ENCODE measurements at places on chromosomes 2 and 18.

DNA sequence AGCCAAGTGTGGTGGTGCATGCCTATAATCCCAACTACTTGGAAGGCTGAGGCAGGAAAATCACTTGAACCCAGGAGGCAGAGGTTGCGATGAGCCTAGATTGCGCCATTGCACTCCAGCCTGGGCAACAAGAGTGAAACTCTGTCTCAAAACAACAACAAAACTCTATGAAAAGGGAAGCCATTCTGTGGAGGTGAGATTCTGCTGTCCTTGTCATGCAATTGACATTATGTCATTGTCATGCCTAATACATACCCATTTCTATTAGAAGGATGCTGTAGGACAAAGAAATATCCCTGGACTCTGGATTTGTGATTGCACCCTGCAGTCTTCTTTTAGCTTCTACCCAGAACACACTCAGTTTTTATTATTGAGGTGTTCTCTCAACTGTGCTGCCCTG, 8.6 kb downstream of the RASGRP3 start:
- DNase-seq: no peak

GRCh38 chr2:219041252-219041651, at the start of gene CFAP65:
TSS of gene CFAP65 (minus strand) at chr2:219041516. CDS start at chr2:219039048, 2,468 bp downstream.
- DNase-seq: no peak

DNA sequence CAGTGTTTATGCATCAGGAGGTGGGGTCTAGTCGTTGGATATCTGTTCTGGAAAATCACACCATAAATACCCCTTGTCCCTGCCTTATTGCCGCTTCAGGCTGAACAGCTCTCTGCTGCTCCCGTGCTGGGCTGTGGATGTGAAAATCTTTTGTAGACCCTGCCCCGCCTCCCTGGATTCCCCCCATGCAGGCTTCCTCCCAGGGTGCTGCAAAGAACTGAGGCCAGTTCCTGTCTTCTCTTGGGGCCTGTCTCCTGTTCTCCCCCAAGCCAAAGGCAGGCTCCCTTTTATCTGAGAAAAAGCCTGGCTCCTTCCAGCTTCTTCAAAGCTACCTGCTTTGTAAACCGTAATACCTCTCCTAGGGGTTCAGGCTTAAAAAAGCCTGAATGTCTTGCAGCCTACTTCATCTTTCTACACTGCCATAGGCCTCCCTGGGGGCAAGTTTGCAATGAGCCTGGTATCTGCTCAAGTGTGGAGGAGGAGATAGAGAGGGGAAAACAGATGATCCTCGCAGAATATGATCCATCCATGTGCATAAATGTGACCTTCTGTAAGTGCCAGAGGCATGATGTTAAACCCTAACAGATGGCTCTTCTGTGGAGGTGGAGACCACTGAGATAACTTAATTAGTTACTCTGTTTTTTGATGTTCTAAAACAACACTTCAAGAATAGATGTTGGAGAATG, 55.3 kb downstream of the VWA3B start:
- DNase-seq: no peak

- DNase-seq: no peak
Observed at GRCh38 chr2:240168546-240169361, 28.3 kb upstream of the OTOS start.

- DNase-seq: no peak
Observed at GRCh38 chr2:48107326-48107925, 201.1 kb upstream of the FBXO11 start.

GRCh38 chr18:56995579-56996188, 151.2 kb upstream of the BOD1L2 start:
- DNase-seq: no peak

DNA sequence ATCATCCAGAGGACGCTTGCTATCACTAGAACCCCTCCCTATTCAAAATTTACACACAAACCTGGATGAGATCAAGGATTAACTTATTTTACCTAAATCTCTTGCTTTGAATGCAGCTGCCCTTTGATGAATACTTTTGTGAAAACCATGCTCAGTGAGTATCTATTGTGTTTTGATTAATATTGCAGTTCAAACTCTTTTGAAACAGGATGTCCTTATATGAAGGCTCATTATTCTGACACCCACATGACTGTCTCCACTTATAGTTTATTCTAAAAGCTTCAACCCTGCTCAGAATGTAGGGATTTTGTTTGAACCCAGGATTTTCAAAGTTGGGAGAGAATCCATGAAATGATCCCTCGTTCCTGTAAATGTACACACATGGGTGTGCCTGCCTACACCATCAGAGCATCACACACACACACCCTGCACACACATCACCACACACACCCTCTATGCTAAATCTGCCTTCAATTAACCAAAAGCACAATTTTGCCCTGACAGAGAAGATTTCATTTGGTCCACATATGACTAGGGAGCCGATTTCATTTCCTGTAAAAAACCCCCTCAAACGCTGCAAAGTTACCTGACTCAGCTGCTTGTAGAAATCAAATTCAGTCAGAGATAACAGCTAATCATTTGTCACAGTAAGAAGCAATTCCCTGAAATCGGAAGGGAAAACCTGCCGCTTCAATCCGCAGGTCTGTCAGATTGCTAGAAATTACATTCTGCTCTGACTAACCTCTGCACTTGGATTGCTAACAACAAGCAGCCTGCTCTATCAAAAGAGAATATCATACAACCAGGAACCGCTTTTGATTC, 65.2 kb downstream of the ZEB2 start:
- DNase-seq: no peak

GRCh38 chr2:201795607-201796477, 10.5 kb upstream of the CDK15 start:
- DNase-seq: no peak

DNA sequence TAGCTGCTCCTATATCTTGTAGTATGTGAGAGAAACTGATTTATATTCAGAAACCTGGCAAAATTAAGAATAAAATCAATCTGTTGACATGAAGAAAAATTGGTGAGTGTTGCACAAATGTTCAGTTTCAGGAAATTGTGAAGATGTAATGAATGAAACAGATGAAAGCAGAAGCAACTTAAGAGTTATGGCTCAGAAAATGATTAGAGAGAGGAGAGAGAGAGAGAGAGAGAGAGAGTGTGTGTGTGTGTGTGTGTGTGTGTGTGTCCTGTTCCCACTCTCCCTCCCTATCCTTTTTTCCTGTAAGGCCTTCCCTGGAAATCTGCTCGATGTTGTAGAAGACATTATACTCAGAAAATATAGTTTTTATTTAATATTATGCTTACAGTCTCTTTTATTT, 31.4 kb downstream of the MAP4K4 start:
- no peak for DNase-seq

GRCh38 chr2:9696731-9697130, 65.9 kb upstream of the YWHAQ start:
- no peak for DNase-seq

DNA sequence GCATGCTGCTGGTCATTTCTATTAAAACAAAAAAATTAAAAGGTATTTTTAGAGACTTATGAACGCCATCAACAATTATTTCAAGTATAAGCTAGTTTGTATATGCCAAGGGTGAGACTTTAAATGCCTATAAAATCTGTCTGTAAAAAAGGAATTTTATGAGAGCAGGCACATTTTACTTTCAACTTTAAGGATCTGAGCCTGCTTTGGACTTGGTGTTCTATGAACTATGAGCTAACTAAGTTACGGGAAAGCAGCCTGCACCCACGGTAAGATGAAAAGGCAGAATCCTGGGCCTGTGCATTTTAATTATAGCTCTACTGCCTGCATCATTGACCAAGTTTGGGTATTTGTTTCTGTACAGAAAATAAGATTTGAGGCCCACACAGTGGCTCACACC, 95.4 kb downstream of the PLEKHM3 start:
- no peak for DNase-seq

DNA sequence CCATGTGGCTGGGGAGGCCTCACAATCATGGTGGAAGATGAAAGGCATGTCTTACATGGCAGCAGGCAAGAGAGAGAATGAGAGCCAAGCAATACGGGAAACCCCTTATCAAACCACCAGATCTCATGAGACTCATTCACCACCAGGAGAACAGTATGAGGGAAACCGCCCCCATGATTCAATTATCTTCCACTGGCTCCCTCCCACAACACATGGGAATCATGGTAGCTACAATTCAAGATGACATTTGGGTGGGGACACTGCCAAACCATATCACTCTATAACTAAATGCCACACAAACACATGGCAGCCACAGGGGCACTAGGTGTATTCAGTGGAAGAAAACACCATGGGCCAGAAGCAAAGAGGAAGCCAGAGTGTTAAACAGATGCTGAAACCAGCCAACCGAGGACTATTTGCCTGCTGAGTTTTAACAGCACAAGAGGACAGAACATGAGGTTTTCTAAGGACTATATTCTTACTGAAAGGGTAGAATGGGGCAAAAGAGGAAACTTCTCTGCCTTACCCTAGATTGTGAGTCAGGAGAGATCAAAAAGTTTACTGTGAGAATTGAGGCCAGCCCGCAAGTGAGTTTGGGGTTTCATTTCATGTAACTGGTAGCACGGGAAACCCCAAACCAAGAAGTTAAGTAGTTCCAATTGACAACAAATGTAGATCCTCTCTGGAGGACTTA, 49.2 kb downstream of the SIGLEC15 start:
- no peak for DNase-seq

GRCh38 chr2:240129311-240129710, 6.8 kb downstream of the COPS9 start:
- DNase-seq: no peak

- DNase-seq: no peak
Observed at GRCh38 chr2:228646061-228646460, 464.6 kb upstream of the SPHKAP start.

- DNase-seq: no peak
Observed at GRCh38 chr2:239161711-239162140, 239.1 kb downstream of the HDAC4 start.

DNA sequence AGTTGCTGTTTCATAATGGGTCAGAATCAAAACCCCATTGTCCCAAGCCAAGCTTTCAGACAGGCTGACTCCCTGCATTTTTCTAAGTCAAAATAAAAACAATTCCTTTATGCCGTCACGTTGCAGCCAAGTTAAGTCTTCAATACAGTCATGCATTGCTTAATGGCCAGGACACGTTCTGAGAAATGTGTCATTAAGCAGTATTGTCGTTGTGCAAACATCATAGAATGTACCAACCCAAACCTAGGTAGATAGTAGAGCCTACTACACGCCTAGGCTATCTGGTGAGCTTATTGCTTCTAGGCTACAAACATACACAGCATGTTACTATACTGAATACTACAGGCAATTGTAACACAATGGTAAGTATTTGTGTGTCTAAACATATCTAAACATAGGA, 160.4 kb upstream of the FOSL2 start:
- no peak for DNase-seq

DNA sequence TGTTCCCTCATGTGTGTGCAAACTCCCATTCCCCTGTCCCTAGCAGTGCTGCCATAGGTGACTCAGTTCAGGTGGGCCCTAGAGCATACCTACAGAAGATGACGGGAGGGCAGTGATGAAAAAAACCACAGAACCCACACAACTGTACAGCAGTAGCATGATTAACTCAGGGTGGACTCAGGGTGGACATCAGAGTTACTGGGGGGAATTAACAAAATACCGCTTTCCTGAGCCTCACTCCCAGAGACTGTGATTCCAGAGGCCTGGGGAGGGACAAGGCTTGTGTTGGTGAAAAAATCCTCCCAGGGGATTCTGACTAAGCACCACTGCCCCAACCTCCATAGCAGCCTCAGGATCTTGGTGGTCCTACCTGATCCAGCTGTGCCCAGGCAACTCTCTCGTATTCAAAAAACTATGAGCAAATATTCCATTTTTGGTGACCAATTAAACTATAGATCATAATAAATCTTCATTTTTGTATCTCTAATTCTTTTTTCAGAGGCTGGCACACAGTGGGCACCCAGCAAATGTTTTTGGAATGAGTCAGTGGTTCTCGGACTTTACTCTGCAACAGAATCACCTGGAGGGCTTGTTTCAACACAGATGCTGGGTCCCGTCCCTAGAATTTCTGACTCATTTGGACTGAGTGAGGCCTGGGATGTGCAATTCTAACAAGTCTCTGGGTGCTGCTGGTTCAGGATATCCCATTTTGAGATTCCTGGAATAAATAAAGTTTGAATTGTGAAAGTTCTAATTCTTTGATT, 84.1 kb upstream of the NABP1 start:
- DNase-seq: no peak

GRCh38 chr18:31931886-31932240, 11.1 kb downstream of the TRAPPC8 start:
- no peak for DNase-seq

DNA sequence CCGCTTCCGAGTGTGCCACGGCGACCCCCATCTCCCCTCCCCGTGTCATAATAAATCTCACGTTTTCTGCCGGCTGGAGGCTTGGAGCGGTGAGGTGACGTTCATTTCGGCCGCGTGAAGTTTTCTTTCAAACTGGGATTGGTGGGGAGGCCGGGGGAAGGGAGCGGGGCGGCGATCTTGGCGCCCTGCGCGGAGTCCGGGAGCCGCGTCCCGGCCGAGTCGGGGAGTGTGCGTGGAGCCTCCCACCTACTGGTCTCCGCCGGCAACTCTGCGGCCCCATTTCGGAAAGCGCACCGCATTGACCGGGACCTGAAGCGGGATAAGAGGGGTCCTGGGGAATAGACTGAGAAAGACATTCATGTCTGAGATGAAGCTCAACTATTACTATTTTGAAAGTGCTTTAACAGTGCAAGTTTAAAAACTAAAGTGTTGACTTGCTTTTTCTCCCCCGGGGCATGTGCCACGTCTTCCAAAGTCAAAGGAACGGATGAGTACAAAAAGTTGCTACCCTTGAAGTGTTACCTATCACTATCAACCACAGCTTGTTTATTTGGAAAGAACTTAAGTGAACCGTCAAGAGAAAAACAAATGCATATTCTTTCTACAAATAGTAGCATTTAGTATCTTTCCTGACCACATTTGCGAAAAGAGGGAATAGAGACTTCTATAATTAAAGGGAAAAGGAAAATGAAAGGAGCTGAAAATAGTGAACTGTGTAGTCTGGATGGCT, 818 bp upstream of the IKZF2 start:
- DNase-seq: no peak

GRCh38 chr2:111704246-111704645, 179.7 kb downstream of the ANAPC1 start:
- DNase-seq: no peak

DNA sequence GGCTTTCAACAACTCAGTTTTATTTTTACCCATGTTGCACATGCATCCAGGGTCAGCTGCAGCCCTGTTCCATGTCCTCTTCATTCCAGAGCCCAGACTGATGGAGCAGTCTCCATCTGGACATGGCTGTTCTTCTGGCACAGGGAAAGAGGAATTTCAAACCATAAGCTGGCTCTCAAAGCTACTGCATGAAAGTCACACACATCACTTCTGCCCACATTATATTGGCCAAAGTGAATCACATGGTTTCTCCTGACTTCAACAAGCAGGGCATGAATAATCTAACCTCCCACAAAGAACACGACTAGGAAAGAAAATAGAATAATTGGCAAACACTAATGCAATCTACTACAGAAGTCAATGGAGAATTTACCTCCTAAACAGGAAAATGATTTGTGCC, 94.2 kb downstream of the FTCDNL1 start:
- DNase-seq: no peak

GRCh38 chr2:29072971-29073725, 1.2 kb downstream of the PCARE start:
- no peak for DNase-seq

- no peak for DNase-seq
Observed at GRCh38 chr2:54549917-54550518, 93.9 kb downstream of the SPTBN1 start.

Measured in KG1 (cell line).